ENCODE measurements at places on chromosomes 6 and 20.
A peak's percentile ranks its signal among the peaks of the same experiment; 100 is the strongest.

DNA sequence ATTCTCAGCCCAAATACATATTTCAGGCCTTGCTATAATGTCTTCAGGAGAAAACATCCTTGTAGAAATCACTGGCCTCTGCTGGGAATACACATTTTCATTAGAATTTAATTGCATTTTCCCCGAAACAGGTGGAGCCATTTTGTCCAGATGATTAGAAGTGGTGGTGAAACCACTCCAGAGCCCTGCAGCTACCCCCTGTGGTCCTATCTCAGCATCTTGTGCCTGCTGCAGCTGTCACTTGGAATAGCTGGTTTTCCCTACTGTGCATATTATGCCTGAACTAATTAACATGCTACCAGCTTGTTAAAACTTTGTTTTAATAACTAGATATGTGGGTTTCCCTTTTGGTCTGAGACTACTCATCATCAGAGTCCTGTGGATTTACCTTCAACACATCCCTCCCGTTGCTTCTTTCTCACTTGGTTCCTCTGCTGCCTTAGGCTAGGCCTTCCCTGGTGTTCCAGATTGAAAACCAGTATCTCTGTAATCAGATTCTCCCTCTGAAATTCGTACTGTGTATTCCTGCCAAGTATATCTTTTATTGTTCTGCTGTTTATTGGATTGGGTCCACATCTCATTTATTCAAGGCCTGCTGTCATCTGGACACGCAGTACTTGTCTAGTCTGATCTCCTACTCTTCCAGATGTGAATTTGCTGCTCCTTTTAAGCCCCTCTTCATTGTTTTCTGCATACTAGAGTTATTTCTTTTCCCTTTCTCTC is 15.2 kb downstream of the DNAH8 start:
- no peak for DNase-seq
- H3K4me3 ChIP-seq = no peak overlapping the region
- H3K4me1 ChIP-seq = no peaks in the 10 kb centered on the region
- H3K27ac ChIP-seq = no peak overlapping the region
- no peaks in the 10 kb centered on the region for H3K27me3 ChIP-seq
- no peaks in the 10 kb centered on the region for H3K36me3 ChIP-seq

DNA sequence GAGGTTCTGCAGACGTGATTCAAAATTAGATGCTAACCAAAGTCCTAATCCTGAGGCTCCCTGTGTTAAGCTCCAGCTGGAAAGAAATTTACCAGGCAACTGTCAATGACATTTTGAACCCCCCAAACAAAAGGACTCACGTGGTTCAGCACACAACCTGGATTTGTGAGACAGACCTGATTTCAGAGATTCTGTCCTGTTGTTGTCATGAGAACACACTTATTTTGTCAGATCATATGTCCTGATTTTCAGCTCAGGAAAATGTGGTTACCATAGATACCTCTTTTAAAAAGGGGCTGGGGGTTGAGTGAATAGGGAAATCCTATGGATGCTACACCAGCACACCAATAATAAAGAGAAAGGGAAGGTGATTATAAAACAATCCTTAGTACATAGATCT is 61.6 kb downstream of the MTFR2 start:
- H3K27me3 ChIP-seq = no peaks in the 10 kb centered on the region
- no peaks in the 10 kb centered on the region for H3K4me1 ChIP-seq
- H3K36me3 ChIP-seq = no peaks in the 10 kb centered on the region
- no peak for DNase-seq

GRCh38 chr6:147201885-147202515 is 2.2 kb upstream of the STXBP5 start:
- H3K4me3 ChIP-seq = peak overlapping the region; percentile 68
- H3K4me1 ChIP-seq = no peaks in the 10 kb centered on the region
- peak overlapping the region; percentile 99 for H3K27ac ChIP-seq
- no peaks in the 10 kb centered on the region for H3K27me3 ChIP-seq
- no peaks in the 10 kb centered on the region for H3K36me3 ChIP-seq

DNA sequence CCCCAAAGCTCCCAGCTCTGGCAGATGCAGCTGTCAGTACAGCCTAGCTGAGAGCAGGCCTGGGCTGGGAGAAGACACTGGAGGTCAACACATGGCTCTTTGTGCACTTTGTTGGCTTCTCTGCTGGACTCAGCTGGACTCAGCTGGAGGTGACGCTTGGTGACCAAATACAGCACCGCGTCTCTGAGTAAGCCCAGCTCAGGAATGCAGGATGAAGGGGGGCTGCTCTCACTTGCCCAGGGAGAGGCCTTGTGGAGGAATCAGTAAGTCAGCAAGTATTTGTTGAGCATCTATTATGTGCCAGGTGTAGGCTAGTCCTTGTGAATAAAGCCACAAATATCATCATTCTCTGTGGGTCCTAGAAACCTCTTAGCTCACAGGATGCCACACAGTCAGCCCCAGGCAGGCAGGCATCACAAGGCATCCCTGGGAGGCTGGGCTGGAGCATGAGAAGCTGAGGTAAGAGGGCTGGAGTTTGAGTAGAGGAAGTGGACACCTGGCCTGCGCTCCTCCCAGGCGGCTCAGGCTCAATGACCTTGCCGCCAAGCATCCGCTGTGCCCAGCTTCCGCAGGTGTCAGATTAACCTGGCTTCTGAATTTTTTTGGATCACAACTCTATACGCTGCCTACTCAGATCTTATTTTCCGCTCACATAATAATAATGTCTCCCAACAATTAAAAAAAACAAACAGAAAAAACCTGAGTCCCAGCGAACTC is 95.4 kb downstream of the TMEM170B start:
- no peak overlapping the region for H3K27ac ChIP-seq
- no peak overlapping the region for H3K4me3 ChIP-seq
- no peaks in the 10 kb centered on the region for H3K36me3 ChIP-seq

GRCh38 chr6:12232821-12233220 is 57.3 kb upstream of the EDN1 start:
- H3K27ac ChIP-seq = no peak overlapping the region
- H3K4me1 ChIP-seq = peaks cover 6% of the 10 kb centered on the region
- no peak for DNase-seq
- H3K4me3 ChIP-seq = no peak overlapping the region
- no peaks in the 10 kb centered on the region for H3K27me3 ChIP-seq

DNA sequence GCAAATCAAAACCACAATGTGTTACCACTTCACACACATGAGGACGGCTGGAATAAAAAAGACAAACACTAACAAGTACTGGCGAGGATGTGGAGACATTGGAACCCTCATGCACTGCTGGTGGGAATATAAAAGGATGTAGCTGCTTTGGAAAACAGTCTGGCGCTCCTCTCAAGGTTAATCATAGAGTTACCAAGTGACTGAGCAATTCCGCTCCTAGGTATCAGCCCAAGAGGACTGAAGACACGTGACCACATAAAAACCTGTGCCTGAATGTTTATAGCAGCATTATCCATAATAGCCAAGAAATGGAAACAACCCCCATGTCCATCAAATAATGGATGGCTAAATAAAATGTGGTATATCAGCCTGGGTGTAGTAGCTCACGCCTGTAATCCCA is 45.0 kb downstream of the VSTM2L start:
- no peak overlapping the region for H3K27ac ChIP-seq
- no peaks in the 10 kb centered on the region for H3K36me3 ChIP-seq
- no peaks in the 10 kb centered on the region for H3K4me1 ChIP-seq
- no peak for DNase-seq
- peaks cover 21% of the 10 kb centered on the region for H3K27me3 ChIP-seq
- H3K4me3 ChIP-seq = no peak overlapping the region

DNA sequence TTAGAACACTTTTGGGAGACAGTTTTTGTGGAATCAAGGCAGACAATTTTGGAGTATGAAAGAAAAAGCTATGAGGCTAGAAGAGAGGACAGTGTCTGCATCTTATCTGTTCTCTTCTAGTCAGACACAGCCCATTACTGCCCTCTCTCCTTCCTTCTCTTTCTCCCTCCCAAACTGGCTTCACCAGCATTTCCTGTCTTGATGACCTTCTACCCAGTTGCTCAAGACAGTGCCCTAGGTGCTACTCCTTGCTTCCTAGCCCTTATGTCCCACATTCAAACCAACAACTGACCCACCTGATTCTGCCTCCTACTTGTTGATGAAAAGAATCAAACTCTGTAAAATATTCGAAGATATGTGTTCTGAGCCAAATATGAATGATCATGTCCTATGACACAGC is 116.4 kb upstream of the RIPOR2 start:
- no peak for DNase-seq
- H3K27ac ChIP-seq = no peak overlapping the region
- H3K4me1 ChIP-seq = no peaks in the 10 kb centered on the region
- H3K27me3 ChIP-seq = no peaks in the 10 kb centered on the region
- no peak overlapping the region for H3K4me3 ChIP-seq
- no peaks in the 10 kb centered on the region for H3K36me3 ChIP-seq

DNA sequence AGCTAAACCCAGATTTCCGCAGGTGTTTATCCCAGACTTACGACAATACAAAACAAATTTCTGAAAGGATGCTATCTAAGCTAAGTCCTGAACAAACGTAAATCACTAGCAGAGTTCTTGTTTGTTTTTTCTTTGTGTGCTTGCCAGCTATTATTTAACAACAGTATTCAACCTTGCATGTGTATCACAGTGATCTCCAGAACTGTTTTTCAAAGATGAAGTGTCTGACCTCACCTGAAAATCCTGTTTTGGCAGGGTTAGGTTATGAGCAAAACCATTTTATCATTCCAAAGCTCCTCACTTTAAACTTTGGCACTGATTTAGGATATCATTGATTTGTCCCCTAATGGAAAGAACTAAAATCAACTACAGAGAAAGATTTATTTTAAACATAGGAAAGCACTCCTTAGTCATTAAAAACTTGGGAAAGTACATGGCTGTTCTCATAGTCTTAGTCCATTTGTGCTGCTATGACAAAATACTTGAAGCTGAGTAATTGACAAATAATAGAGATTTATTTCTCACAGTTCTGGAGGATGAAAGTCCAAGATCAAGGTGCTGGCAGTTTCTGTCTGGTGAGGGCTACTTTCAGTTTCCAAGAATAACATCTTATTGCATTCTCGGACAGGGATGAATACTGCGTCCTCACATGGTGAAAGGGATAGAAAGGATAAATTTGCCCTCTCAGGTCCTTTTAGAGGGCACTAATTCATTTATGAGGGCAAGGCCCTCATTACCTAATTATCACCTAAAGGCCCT is 20.8 kb upstream of the BMP5 start:
- no peaks in the 10 kb centered on the region for H3K27me3 ChIP-seq
- H3K36me3 ChIP-seq = no peaks in the 10 kb centered on the region
- no peak overlapping the region for H3K27ac ChIP-seq
- no peak for DNase-seq

- peaks cover 31% of the 10 kb centered on the region for H3K27me3 ChIP-seq
- peak overlapping the region; percentile 51 for H3K4me3 ChIP-seq
- H3K4me1 ChIP-seq = peaks cover 29% of the 10 kb centered on the region
- H3K27ac ChIP-seq = no peak overlapping the region
- no peak for DNase-seq
- no peaks in the 10 kb centered on the region for H3K36me3 ChIP-seq
Measured at GRCh38 chr20:52103335-52103912, 88.2 kb downstream of the ZFP64 start.

DNA sequence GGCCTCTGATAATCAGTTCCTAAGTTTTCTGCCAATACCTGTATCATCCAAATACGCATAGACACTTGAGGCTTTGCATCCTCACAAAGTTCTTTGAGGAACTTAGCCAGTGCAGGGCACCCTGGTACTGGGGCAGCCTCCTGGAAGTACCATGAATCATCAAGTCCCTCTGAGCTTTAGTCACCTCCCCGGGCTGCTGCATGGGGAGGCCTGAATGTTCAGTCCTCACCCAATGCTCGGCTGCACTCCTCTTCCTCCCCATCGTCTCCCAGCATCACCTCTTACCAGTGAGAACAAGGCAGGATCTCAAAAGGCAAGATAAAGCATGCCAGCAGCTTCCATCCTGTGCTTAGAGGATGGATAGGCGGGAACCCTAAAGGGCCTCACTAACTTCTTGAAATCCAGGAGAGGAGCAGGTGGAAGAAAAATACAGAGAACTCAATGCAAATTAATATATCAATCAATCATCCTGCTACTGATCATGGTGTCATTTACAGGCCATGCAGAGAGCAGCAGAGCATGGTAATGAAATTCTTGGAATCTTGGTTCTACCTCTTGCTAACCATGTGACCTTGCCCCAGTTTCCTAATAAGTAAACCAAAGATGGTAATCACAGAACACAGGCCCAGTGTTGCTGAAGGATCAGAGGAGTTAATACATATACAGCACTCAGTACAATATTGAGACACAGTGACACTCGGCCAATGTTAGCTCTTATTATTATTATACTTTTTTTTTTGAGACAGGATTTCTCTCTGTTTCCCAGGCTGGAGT is 4.7 kb upstream of the CCN6 start:
- H3K4me3 ChIP-seq = no peak overlapping the region
- no peaks in the 10 kb centered on the region for H3K36me3 ChIP-seq
- no peaks in the 10 kb centered on the region for H3K4me1 ChIP-seq
- no peak for DNase-seq
- H3K27me3 ChIP-seq = no peaks in the 10 kb centered on the region

DNA sequence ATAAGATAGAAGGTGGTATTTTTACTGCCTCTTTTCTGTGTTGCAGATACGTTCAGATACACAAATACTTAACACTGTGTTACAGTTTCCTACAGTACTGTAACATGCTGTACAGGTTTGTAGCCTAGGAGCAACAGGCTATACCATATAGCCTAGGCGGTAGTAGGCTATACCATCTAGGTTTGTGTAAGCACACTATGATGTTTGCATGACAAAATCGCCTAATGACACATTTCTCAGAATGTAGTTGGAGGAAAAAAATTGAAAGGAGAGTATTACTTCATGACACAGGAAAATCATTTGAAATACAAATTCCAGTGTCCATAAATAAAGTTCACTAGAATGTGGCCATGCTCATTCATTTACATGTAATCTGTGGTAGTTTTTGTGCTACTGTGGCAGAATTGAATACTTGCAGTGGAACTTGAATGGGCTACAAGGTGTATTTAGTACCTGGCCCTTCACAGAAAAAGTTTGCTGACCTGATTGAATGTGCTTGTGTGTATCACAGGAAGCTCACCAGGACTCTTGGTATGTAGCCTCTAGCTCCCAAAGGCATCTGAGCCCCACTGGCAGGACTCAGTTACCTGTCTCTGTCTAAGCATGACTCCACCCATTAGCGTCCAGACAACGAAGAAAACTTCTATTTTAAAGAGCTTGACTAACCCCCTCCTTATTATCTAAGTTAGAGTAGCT is 18.8 kb downstream of the TOP1 start:
- H3K4me1 ChIP-seq = no peaks in the 10 kb centered on the region
- H3K27me3 ChIP-seq = no peaks in the 10 kb centered on the region
- DNase-seq = no peak
- H3K36me3 ChIP-seq = no peaks in the 10 kb centered on the region

DNA sequence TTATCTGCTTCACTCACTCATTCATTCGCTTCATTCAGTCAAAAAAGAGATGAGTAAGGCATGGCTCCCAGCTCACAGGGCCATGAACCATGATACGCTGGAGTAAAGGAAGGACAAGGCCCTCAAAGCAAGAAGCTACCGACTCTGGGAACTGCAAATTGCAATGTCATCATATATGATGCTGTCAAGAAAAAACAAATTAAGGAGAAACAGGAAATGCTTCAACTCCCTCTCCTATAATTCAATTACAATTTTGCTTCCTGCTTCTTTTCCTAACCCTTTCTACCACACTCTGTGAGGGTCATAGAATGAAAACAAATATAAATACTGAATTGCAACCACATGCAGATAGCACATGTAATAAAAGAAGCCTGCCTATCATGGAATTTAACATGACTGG is 725.7 kb upstream of the FLRT3 start:
- DNase-seq = no peak
- no peaks in the 10 kb centered on the region for H3K36me3 ChIP-seq
- H3K4me1 ChIP-seq = no peaks in the 10 kb centered on the region
- H3K27me3 ChIP-seq = no peaks in the 10 kb centered on the region
- H3K4me3 ChIP-seq = no peak overlapping the region

GRCh38 chr6:80932359-80932758 is 820.1 kb downstream of the TENT5A start:
- no peak overlapping the region for H3K27ac ChIP-seq
- no peaks in the 10 kb centered on the region for H3K4me1 ChIP-seq
- no peaks in the 10 kb centered on the region for H3K36me3 ChIP-seq
